ENCODE measurements at places on chromosomes 2 and 18.

DNA sequence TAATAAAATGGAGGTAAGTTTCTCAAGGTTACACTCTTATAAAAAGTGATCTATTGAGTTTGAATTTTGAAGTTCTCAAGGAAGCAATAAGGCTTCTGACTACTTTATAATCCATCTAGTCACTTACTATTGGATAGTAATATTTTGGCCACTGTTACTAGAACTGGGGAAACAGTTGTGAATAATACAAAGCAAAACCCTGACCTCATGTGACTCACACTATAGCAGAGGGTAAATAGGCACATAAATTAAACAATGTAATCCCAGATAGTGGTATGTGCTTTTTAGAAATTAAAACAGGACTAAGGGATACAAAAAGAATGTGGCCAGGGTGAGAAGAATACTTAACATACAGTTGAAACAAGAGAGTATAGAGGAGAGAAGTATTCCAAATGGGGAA, 78.6 kb downstream of the CALCRL start:
- DNase-seq: no peak

DNA sequence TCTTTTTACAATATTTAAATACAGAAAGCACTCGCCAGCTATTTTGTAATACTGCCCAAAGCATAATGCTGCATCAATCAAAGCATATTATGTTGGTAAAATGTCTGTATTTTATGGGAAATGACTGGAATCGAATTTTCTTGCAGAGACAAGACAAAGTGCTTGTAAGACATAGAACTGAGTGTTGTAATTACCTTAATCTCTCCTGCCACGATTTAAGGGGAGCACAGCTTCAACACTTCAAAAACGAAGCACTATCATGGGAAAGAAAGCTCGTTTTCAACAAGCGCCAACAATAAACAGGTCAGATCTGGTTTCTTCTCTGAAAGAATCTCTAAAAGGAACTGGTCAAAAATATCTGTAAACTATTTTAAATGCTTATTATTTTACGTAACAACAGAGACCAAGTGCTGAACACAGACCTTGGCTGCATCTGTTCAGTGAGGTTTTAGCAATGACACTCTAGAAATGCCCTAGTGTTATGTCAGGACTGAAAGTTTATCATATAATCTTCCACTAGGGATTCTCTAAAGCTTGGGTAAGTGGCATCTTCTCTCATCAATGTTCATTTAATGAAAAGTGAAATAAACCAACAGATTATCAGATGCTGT, 19.0 kb downstream of the RND3 start:
- DNase-seq: no peak

- DNase-seq: no peak
Observed at GRCh38 chr2:241088376-241088775, 13.7 kb downstream of the MTERF4 start.

DNA sequence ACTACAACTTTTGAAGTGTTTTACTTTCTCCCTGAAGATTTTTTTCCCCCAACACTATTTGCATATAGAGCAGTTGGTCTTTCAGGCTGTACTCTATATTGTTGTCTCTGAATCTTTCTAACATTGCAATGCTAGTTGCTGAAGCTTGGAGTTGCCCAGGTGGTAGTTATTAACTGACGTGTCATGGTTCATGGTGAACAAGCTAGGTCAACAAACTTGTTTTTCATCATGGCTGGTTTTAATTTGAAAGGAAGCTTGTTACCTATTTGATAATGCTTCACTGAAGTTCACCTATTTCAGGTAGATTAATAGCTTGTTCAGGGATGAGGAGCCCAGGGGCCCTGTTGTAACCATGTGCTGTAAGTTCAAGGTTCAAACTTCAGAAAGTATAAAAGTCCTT, 158.8 kb upstream of the ZEB2 start:
- DNase-seq: no peak

- no peak for DNase-seq
Observed at GRCh38 chr2:63840081-63840784, 1.5 kb upstream of the UGP2 start.

DNA sequence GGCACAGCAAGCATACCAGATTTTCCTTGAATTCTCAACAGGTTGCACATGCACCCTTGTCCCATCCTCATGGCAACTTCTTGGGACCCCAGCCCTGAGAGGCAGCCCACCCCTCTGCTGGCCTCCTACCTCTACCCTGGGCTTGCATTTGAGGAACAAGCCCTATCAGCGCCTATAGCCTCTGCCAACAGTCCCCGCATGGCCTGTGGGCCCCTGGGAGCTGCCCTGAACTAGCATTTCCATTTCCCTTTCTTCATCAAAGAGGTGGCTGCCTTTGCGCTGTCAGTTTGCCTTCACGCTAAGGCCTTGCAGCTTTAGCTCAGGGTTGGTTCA, 5.4 kb upstream of the ZAP70 start:
- DNase-seq: no peak

DNA sequence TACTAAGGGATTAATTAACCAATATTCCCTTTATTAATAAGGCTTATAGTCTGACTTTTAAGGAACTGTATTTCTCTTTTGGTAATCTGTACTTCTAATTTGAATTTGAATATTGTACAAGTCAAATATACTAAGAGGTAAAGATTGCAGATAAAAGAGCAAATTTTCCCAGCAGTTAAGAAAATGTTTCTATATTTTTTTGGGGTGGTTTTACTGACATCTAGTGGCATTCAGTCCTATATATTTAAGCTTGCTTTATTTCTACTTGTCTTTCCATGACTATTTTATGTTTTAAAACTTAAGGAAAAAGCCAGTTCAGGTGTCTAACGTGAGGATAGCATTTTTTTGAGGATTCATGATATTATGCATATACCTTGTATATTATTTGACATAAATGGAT, 41.6 kb downstream of the TDRD15 start:
- DNase-seq: no peak

GRCh38 chr2:209986415-209986814, 16.0 kb upstream of the RPE start:
- no peak for DNase-seq

All from NCI-H187 treated with DMSO at 0.1 percent for 48 hours (cell line).